ENCODE measurements at places on chromosomes 6 and 20.

DNA sequence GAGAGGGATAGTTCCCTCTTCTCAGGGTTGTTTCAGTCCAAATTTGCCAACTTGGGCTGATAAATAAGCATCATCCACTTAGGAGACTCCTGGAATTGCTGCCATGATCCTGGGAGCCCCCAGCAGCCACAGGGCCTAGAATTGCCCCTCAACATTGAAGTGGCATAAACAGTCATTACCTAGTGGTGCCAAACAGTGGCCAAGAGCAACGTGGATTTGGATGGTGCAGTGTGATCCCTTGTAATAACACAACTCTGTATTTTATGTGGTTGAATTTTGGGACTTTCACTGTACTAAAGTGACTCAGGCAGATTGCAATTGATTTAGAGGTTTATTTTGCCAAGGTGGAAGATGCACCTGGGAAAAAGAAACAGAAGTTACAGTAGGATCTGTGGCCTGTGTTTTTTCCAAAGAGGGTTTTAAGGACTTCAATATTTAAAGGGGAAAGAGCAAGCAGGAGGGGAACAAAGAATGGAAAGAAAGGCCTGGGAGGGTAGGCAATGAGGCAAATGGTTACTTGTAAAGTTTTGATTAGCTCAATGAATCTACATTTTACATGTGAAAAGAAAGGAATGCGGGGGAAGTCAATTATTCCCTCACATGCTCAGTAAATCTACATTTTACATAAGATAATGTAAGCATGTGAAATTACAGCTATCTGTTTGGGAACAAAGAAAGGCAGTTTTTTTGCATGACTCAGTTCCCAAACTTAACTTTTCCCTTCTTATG lies 168.0 kb upstream of the NOX3 start:
- DNase-seq: no peak

- no peak for DNase-seq
Observed at GRCh38 chr20:24066076-24066700, 77.6 kb upstream of the GGTLC1 start.

GRCh38 chr6:39225946-39226437 lies 3.3 kb downstream of the KCNK5 start:
- no peak for DNase-seq

- DNase-seq: no peak
Observed at GRCh38 chr6:6915813-6916547, 191.8 kb upstream of the RREB1 start.
